ENCODE measurements at places on chromosomes 6 and 20.

GRCh38 chr6:165926378-165926777 is 241.3 kb downstream of the TBXT start:
- DNase-seq: no peak

- DNase-seq: no peak
Measured at GRCh38 chr6:137291441-137291840, 72.3 kb upstream of the IFNGR1 start.

GRCh38 chr6:150119173-150119572 is 23.7 kb upstream of the PPP1R14C start:
- DNase-seq: no peak

DNA sequence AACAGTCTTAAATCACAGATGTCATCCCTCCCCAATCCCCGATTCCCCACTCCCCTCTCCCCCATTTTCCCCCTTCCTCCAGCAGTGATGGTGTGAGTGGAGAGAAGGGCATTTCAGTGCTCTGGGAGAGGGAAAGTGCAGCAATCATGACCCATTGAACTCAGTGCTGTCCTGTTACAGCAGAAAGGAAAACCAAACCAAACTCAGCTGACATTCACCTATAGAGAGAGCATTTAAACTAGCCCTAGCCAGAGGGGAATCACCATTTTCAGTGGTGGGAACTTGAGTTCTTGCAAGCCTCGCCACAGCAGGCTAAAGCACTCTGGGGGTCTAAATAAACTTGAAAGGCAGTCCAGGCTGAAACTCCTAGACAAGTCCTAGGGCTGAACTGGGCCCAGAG is 129.9 kb upstream of the COL21A1 start:
- DNase-seq: no peak

DNA sequence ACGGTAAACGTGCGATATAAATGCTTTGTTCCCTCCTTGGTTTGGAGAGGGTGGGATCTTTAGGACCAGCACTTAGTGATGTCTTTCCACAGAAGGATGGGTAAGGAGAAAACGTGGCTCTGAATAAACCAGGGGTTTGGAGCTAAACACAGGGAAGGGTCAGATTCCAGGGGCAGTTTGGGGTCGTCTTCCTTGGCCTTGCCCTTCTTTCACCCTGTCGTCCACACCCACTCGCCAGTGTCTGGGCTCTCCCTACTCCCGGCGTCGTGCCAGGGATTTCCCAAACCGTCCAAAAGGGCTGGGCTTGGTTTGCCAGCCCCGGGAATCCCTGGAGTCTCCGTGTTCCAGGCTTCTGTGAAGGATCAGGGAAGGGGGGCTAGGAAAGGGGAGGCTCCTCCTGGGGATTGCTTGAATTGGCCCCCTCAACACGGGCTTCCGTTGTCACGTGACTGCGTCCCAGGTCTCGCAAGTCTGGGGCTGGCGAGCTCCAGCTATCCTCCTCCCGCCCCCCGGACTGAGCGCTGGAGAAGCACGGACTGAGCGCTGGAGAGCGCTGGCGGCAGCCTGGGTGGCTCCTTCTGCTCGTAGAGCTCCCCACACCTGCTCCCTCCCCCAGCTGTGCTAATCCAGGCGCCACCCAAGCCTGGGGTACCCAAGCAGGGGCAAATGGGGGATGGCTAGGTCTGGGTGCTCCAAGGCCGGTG is 9.4 kb upstream of the ARMC12 start:
- peak; percentile 69 for DNase-seq
